CD4-positive, alpha-beta T cell (primary cell): ENCODE measurements at places on chromosomes 6 and 20.

- DNase-seq: no peak
These were observed 40.0 kb downstream of the SLC22A1 start for GRCh38 chr6:160161647-160161986.

- no peak for DNase-seq
These were observed at the start of gene FABP7 for GRCh38 chr6:122779667-122780066. Gene FABP7, plus strand, starts transcription at chr6:122779716. Its CDS starts 79 bp downstream, at chr6:122779795.

DNA sequence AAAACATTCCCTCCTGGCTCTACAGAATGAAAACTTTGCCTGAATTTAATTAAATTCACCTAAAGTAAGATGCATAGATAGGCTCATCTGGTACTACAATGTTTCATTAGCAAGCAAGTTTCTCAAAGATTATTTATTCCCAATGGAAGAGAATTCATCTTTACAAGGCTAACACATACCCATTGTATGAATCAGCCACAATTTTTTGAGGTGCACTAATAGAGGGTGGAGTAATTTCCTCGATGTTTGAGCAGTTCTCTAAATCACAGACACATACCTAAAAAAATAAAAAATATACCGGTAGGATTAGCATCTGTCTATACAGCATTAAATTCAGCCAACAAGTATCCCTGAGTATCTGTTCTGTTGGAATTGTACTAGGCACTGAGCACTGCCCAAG is 32.7 kb downstream of the ROS1 start:
- DNase-seq: no peak

- no peak for DNase-seq
These were observed 11.8 kb downstream of the GNAS start for GRCh38 chr20:58864346-58864745.

DNA sequence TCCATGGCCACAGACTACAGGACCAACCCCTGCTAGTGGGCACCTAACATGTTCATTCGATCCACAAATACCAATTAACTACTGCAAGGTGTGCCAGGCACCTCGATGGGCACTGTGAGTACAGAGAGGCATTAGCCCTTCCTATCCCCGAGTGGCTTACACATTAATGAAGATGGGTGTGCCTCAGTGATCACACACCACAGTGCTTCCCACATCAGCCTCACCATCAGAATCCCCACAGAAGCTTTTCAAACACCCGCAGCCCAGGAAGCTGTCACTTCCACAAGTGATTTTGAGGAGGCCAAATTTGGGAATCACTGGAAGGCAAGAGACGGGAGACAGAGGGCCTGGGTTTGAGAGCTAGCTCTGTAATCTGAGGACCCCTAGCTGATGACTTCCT is 23.7 kb downstream of the EZR start:
- DNase-seq: no peak

DNA sequence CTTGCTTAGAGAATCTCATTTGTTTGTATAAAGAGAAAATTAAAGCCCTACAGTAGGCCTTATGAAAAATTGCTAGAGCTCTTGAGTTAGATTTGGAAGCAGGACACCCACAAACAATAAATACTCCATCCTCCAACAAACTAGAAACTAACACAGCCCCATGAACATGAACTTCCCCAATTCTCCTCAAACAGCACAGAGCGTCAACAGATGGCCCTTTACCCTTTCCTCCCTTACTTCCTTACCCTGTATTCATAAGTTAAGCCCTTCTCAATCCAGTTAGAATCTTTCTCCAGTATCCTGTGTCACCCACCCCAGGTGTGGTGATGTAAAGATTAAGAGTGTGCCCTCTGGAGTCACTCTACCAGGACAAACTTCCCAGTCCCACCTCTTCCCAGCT is 113.7 kb downstream of the UNC5CL start:
- no peak for DNase-seq

- DNase-seq: no peak
These were observed 4.7 kb downstream of the NKX2-2 start for GRCh38 chr20:21509079-21509596.

- DNase-seq: no peak
These were observed 4.6 kb upstream of the RSPH3 start for GRCh38 chr6:159004592-159004991.

DNA sequence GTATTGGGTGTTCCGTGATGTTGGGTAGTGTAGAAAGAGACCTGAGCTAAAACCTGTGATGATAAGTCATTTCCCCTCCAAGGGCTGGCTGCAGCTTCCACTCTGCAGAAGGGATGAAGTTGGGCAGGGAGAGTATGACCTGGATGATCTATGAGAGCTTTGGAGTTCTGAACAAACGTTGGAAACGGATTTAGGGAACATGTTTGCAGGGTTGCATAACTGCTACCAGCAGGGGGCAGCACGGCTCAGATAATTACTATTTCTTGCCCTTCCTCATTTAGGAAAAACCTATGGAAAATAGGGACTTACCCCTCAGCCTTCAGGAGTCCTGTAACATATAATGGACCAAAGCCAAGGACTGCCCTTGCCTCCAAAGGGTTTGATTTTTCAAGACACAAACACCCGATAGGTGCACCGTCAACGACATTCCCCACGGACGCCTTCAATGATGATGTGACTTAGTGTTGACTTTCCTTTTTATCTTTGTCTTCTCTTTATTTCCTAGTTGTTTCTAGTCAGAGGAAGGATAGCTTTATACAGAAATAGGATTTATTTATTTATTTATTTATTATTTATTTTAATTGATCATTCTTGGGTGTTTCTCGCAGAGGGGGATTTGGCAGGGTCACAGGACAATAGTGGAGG is 164.9 kb upstream of the SASH1 start:
- DNase-seq: no peak

DNA sequence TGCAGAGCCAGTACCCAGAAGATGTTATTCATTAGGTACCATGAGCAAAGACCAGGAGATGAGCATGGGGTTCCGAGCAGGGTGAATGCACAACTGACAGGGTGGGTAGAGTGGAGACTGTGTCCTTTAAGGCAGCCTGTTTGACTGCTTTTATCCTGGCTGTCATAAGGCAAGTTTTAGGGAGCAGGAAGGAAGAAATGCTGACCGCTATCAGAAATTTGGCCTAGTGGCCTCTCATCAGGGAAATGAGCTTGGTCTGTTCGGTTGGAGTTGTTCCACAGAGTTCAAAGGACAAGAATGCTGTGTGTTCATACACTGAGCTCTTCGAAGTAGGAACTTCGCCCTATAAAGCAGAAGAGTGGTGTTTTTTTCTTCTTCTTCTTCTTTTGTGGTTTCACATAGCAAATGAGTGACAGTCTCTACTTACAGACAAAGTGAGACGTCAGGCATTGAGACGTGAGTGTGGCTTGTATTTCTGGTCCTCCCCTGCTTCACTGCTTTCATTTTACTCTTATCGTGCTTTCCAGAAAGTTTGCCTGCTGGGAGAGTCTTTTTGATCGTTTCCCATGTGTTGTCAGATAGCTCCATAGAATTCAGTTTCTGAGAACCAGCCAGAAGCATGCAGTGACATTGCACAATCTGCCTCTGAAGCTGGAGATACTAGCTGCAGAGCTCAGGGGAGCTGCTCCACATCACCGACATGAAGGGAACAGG is at the start of gene CASS4:
CASS4 (plus strand) TSS at position 502 of the 714 bp plus-strand sequence; CDS start at position 701, 199 bp downstream.
- DNase-seq: peak; percentile 79

GRCh38 chr6:109033655-109034054 is 61.0 kb downstream of the SESN1 start:
- no peak for DNase-seq

- no peak for DNase-seq
These were observed 411.4 kb downstream of the ESR1 start for GRCh38 chr6:152218887-152219286.

DNA sequence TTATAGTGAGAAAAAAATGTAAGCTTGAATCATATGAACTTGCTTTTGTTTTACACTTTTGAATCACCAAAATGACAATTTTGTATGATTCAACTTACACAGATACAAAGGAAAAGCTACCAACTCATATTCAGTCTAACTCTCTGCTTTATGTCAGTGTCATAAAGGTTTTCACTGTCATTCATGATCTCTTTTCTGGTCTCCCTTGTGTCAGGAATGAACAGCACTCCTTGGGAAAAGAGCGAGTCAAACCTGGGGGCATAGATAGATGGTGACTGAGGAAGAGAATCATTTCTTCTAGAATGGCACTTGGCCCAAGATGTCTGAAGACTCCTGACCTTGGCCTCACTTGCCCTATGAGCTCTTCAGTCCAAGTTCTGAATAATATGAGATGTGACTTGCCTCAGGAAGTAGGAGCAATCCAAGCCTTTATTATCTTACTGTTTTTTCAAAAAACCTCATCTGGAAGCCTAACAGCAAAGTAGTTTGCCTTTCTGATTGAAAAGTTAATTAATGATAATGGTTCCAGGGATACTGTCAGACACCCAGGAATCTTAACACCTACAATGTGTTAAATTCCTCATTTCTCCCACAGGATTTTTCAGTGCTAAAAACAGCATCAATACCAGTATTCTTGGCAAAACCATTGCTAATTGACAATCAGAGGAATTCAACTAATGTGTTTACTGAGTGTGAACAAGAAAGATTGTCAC is 270.0 kb upstream of the HSF2 start:
- no peak for DNase-seq

DNA sequence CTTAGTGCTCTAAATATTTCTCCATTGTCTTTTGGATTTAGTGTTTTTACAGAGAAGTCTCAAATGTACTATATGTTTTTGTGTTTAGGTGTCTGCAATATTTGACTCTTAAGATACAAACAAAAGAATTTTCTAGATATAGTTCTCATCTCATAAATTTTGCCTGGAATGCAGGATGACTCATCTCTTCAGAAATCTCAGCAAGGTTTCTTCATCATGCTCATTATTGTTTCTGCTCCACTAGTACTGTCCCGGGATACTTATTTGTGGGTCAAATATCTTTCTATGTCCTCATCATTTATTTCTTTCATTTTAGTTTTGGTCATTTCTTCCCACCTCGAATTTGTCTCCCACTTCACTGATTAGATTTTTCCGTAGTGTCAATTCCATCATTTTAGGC is 9.5 kb downstream of the AHI1 start:
- DNase-seq: no peak

GRCh38 chr20:41992481-41992880 is 374.3 kb upstream of the CHD6 start:
- DNase-seq: no peak

DNA sequence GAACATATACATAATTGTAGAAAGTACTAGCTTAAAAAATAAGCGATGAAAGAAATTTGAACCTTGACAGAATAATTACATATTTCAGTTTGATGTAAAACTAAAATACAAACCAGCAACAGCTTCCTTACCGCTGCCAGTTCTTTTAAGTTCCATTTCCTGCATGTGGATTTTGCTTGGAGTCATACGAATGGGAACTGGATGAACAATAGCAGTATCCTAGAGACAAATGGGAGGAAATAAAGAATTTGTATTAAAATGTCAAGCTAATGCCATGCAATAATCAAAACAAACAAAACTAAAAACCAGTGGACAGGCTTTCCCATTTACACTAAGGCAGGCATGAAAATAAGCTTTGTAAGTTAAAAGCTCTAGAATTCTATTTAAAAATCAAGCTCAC is 67.1 kb downstream of the REPS1 start:
- DNase-seq: no peak

- no peak for DNase-seq
These were observed 291.0 kb upstream of the PLCB4 start for GRCh38 chr20:8777911-8778310.

DNA sequence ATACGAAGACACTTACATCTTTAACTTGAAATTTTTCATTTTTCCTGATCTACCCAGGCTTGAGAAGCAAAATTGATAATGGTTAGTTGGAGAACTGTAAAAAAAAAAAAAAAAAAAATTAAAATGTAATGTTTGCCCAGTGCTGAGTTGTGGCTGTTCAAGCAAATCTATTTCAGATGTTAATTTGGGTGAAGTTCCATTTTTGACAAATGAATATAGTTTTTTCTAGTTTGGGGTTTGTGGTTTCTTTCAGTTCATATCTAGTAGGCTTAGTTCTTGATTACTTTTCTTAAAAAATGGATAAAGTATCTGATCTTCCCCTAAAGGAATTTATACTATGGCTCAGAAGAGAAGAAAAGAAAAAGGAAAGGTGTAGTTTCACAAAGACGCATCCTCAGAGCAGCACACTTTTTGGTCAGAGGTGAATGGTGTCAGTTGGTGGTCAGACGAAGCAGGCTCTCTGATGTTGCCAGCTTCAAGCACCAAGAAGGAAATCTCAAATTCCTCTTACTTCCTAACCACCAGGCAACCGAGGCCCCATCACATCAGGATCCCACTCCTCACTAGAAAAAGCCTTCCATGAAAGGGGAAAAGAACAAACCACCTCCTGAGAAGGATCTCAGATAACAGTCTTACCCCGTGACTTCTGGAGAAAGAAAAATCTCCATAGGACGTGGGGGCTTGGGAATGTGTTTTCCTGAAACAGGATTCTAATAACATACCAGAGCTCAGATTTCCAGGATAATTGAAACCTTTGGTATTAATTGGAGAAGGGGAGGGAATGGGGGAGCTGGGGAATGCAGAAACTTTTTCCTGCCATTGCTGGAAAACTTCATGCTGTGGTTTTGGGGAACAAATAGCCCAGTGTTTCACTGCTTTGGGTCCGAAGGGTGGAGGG is 396.2 kb downstream of the CD83 start:
- DNase-seq: no peak

- DNase-seq: no peak
These were observed 377.4 kb downstream of the CD109 start for GRCh38 chr6:74073429-74073828.

GRCh38 chr6:22638320-22638719 is 69.0 kb downstream of the HDGFL1 start:
- no peak for DNase-seq

DNA sequence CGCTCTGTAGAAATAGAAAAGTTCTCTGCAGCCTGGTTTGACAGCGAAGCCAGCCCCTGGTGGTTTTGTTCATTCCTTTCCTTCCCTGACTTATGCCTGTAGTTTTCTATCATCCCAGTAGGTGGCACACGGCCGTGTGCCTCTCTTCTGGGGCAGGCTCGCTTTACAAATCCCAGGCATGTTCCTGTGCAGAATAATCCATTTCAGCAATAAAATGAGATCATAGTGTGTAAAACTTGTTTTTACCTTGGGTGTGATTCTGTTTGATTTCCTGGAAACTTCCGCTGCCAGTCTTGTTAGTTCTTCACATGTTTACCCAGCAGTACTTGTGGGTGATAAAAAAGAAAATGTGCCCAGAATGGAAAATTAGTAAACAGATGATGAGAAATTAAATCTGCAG is 7.4 kb upstream of the INSM1 start:
- DNase-seq: peak; percentile 50

GRCh38 chr6:35669451-35670045 is 19.2 kb downstream of the FKBP5 start:
- no peak for DNase-seq

GRCh38 chr6:139367810-139368351 is 6.6 kb downstream of the CITED2 start:
- no peak for DNase-seq

DNA sequence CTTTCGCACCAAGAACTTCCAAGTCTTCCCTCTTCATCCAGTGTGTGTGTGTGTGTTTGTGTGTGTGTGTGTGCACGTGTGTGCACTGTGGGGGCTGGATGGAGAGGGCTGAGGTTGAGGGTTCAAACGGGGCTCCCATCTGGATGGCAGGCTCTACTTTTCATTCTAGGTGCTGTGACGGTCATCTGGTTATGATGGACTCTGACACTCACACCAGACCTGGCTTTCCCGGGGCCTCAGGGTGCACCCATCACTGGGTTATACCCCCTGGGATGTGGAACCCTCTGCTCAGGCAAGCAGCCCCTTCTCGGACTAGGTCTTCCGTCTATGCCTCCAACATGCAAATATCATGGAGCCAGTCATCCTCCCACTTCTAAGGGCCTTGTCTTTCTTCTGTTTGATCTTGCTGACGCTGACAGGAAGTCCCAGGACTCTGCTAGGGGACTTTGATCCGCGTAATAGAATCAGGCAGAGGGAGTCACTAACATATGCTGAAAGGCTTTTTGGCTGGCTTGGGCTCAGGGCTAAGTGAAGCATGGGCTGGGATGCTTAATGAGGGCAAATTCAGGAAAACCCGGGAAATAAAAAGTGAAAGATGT is 313.6 kb downstream of the CDC5L start:
- no peak for DNase-seq
